SJSA1 (cell line): ENCODE measurements at places on chromosomes 3 and 15. TPM values are rescaled to one million over a fixed set of nuclear protein-coding genes. Genes with fewer than 3 reads are reported as not detected.
A peak's percentile ranks its signal among the peaks of the same experiment; 100 is the strongest.

Gene P2RY13
- total RNA-seq = not detected in 2 replicates

DNA sequence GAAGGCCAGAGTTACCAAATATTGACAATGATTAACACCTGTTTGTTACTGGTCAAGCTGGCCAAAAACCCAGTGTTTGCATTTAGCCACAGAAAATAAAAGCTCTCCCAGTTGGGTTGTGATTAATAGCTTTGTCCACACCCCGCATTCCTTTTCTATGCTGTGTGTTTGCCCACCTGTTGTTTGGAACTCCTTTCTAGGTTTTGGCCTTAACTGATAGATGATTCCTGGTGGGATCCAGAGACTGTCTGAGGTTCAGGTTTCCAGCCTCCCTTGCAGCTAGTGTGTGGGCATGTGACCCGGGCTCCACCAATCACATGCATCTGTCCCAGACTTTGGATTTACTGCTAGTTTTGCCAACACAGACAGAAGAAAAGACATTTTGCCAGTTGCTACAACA is 83.8 kb downstream of the PTPRG start:
- H3K4me1 ChIP-seq = peaks cover 18% of the 10 kb centered on the region
- no peak overlapping the region for H3K27ac ChIP-seq
- H3K27me3 ChIP-seq = no peaks in the 10 kb centered on the region
- H3K4me3 ChIP-seq = no peak overlapping the region
- no peaks in the 10 kb centered on the region for H3K36me3 ChIP-seq

GRCh38 chr15:22831473-22831872 is 7.0 kb upstream of the NIPA2 start:
- H3K27ac ChIP-seq = no peak overlapping the region
- H3K27me3 ChIP-seq = no peaks in the 10 kb centered on the region
- no peaks in the 10 kb centered on the region for H3K4me1 ChIP-seq
- peaks cover 3% of the 10 kb centered on the region; the same call in 1 of the 2 replicates for H3K36me3 ChIP-seq
- no peak overlapping the region for H3K4me3 ChIP-seq

Gene UTS2B
- total RNA-seq = 0.76 TPM in 1 of 2 replicates, not detected in the other

DNA sequence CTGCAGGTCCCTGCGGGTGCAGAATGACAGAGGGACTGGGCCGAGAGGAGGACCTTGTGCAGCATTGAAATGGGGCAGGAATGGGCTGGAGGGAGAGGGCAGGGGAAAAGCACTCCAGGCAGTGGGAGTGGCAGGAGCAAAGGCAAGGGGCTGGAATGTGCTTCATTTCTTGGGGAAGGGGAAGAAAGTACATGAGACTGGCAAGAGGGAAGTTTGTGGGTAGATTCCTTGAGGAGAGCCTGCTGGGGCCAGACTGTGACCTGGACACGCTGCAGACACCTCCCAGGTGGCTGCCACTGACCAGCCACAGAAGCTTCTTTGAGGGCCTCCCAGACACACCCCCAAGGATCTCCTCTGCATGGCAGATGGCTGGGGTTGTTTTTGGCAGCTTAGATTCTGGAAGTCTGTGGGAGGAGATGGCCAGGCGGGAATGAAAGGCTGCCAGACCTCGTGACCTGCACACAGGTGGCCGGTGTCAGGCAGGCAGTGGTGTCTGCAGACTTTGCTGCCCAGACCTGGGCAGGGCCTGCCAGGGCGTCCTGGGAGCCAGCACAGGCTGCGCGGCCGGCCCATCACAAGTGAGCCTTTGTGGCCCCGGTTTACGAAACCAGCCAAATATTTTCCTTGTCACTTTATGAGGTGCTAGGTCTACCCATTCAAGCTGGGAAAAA is 53.1 kb downstream of the SPSB4 start:
- no peak overlapping the region for H3K27ac ChIP-seq
- H3K27me3 ChIP-seq = no peaks in the 10 kb centered on the region
- no peak for DNase-seq
- no peaks in the 10 kb centered on the region for H3K36me3 ChIP-seq

DNA sequence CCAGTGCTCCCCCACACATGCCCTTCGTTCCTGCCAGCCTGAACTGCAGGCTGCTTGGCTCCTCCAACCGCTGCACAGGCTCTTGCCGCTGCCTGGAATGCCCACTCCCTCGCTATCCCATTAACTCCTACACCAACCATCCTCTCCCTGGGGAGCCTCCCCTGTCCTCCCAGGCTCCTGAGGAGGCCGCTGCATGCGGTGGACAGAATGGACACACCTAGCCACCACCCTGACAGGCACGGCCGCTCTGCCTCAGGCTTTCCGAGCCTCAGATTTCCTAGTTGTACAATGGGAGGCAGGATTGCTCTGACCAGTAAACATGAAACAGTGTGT is 2.3 kb downstream of the PLXNB1 start:
- 0 out of 2 replicates have a peak, but pooled peaks cover 2% of the 10 kb centered on the region for H3K27me3 ChIP-seq
- peaks cover 4% of the 10 kb centered on the region for H3K36me3 ChIP-seq
- no peak for DNase-seq
- peaks cover 8% of the 10 kb centered on the region for H3K4me1 ChIP-seq

DNA sequence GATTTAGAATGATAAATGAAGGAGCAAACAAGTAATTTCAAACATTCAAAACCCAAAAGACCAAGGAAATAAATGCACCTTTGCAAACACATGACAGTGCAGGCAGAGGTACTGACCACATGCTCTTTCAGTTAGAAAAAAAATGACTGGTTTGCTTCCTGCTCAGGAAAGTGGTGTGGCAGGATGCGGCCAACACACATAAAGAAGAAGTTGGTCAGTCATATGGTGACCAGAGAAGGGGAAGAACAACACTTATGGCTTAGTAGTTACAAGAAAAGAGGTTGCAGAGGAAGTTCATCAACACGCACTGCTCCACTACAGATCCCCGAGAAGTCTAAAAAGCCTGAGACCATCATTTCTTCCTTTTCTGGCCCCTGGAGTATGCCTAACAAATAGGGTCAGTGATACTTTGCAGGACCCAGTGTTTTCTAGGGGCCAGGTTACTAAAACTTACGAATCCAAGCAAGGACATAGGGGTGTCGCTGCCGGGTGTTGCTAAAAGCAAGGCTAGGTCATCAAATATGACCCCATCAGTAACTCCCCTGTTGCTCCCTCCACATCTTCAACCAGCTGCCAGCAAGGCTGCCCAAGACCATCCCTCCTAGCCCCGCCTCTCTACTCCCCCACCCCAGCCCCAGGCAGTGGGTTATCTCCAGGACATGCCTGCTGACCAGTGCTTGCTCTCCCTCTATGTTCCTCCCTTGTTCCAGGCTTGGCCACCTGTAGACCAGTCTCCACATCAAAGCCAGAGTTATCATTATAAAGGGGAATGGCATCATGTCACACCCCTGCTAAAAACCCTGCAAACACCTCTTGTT is 11.2 kb downstream of the ATP8B4 start:
- H3K36me3 ChIP-seq = no peaks in the 10 kb centered on the region
- no peak overlapping the region for H3K4me3 ChIP-seq
- H3K27ac ChIP-seq = no peak overlapping the region
- H3K4me1 ChIP-seq = no peaks in the 10 kb centered on the region

- no peak overlapping the region for H3K4me3 ChIP-seq
- H3K27me3 ChIP-seq = no peaks in the 10 kb centered on the region
- H3K4me1 ChIP-seq = peaks cover 2% of the 10 kb centered on the region
- DNase-seq = no peak
- no peak overlapping the region for H3K27ac ChIP-seq
Observed at GRCh38 chr3:8623741-8624140, 20.9 kb downstream of the SSUH2 start.

DNA sequence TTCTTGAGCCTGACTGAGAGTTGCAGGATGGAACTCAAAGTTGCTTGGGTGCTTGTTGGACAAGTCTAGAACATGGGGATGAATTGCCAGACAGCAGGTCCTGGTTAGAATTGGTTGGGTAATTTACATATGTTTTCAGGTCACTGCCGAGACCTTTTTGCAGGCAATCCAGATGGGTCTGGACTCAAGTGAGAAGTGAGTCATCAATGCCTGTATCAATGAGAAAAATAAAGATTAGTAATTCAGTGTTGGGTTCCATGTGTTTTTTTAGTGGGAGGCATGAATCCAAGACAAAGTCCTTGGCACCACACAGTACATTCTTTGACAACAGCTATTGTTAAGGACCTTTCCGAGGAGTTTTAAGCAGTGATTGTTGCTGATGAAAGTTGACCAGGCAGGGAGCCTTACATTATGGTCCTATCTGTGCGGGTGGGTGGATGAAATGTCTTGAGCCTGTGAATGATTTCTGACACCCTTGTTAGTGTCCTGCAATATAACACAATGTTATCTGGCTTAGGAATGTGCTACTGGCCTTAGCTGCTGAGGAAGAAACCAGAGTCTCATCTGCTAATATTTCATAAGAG is 77.7 kb downstream of the CRYGS start:
- no peaks in the 10 kb centered on the region; the same call in 1 of the 2 replicates for H3K27me3 ChIP-seq
- H3K27ac ChIP-seq = no peak overlapping the region
- DNase-seq = no peak
- H3K4me1 ChIP-seq = no peaks in the 10 kb centered on the region
- H3K4me3 ChIP-seq = no peak overlapping the region

GRCh38 chr15:59152694-59153450 is 47.9 kb downstream of the CCNB2 start:
- no peaks in the 10 kb centered on the region for H3K4me1 ChIP-seq
- H3K36me3 ChIP-seq = peaks cover 86% of the 10 kb centered on the region
- no peak for DNase-seq
- no peaks in the 10 kb centered on the region for H3K27me3 ChIP-seq

DNA sequence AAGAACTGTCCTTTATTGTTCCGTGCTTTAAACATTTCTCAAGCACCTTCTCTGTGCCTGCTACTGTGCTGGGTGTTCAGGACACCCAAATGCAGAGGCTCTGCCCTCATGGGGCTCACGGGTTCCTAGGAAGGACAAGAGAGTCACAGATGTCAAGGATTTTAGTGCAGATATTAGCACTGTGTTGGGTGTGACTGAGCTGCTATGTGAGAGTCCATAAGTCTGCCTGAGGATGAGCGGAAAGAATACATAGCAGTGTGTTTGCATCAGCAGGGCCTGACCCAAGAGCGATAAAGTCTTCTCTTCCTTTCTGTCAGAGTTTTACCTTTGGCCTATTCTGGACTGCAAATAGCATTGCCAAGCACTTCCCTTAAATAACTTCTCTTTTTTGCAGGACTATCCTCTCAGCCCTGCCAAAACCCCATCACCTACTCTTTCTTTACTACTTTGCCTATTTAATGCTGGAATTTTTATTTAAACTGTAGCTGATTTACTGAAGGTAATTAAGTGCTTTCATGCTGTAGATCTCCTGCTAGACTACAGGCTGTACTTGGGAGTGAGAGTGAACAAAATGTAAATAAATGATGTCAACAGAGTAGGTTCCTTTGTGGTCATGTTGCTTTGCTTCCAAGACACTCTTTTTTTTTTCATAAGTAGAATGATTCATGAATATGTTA is 459.4 kb upstream of the TPRG1 start:
- no peak overlapping the region for H3K4me3 ChIP-seq
- peaks cover 35% of the 10 kb centered on the region for H3K36me3 ChIP-seq
- peak; percentile 29 for DNase-seq
- H3K4me1 ChIP-seq = peaks cover 18% of the 10 kb centered on the region

Gene FGD5
- not detected in 2 replicates for total RNA-seq

Gene GOLGA8T
- total RNA-seq = 0.32 TPM in 1 of 2 replicates, not detected in the other

Gene ACP3
- total RNA-seq = not detected in 2 replicates

- peaks cover 16% of the 10 kb centered on the region for H3K4me1 ChIP-seq
- no peak overlapping the region for H3K4me3 ChIP-seq
- H3K27ac ChIP-seq = no peak overlapping the region
- no peaks in the 10 kb centered on the region for H3K36me3 ChIP-seq
- DNase-seq = no peak
Observed at GRCh38 chr3:12948371-12948770, 107.0 kb upstream of the RPL32 start.

DNA sequence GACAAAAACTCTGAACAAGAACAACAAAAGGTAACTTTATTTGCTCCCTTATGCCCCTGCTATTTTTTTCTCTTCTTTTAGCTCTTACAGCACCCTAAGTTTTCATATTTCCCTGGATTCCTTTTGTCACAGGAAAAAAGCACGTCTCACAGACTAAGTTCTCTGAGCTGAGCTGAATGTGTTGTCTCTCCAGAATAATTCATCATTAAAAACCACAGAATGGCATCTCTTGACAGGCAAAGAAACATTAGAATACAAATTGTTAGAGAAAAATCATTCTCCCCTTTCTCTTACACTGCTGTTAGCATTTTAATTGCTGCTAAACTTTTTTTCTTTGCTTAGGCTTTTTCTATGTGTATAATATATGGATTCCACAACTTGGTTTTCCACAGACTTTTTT is 48.7 kb upstream of the SECISBP2L start:
- no peaks in the 10 kb centered on the region for H3K27me3 ChIP-seq
- no peak overlapping the region for H3K4me3 ChIP-seq
- DNase-seq = no peak
- no peak overlapping the region for H3K27ac ChIP-seq
- no peaks in the 10 kb centered on the region for H3K4me1 ChIP-seq

DNA sequence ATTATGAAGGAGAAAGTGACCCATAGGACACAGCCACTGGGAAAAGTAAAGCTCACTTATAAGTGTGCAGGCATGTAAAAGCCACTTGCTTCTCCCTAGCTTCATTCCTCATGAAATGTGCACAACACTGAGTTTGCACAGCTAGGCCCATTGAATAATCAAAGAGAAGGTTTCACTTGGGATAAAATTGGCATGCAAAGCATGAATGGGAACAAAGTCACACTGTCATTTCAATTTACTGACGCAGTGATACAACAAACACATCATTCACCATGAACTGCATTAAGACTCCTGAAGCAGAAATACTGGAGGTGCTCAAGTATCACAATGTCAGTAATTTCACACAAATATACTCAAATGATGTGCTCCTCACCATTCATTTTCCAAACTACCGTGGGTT is 61.1 kb downstream of the KCNMB2 start:
- no peak overlapping the region for H3K27ac ChIP-seq
- H3K4me1 ChIP-seq = no peaks in the 10 kb centered on the region

Gene TAGLN3
- total RNA-seq = not detected in 2 replicates

GRCh38 chr3:34360713-34361112 is 562.3 kb downstream of the PDCD6IP start:
- H3K4me1 ChIP-seq = no peaks in the 10 kb centered on the region
- no peak overlapping the region for H3K4me3 ChIP-seq
- no peak overlapping the region for H3K27ac ChIP-seq
- H3K27me3 ChIP-seq = no peaks in the 10 kb centered on the region

Gene TGM5
- 0.24 TPM in 1 of 2 replicates, not detected in the other for total RNA-seq

DNA sequence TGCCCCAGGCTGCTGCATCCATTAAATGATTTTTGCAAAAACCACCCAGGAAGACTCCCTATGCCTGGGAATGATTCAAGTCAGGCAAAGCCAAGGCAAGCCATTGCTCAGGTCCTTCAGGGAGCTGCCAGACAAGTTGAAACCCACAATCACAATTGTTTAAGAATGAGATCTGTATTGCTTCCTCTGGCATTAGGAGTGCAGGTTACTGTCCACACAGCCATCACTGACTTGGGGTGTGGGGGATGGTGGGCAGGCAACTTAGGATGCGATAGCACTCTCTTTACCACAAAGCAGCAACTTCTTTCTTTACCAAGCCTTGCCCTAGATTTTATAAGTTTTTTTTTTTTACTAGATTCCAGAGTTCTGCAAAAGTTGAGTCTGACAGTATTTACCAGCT is 15.0 kb upstream of the IL20RB start:
- H3K4me1 ChIP-seq = peaks cover 35% of the 10 kb centered on the region
- H3K4me3 ChIP-seq = no peak overlapping the region
- peaks cover 8% of the 10 kb centered on the region for H3K36me3 ChIP-seq
- DNase-seq = no peak

GRCh38 chr15:61091289-61091616 is 137.8 kb downstream of the RORA start:
- no peak for DNase-seq
- H3K27me3 ChIP-seq = no peaks in the 10 kb centered on the region
- no peak overlapping the region for H3K27ac ChIP-seq
- no peak overlapping the region for H3K4me3 ChIP-seq

- H3K27ac ChIP-seq = no peak overlapping the region
- no peaks in the 10 kb centered on the region for H3K36me3 ChIP-seq
- no peak overlapping the region for H3K4me3 ChIP-seq
Observed at GRCh38 chr3:178546079-178546478, 9.8 kb downstream of the KCNMB2 start.
